NCI-H1105 treated with DMSO at 0.1 percent for 48 hours (cell line): ENCODE measurements at places on chromosomes 2 and 18.

GRCh38 chr18:55488473-55488872, 99.5 kb downstream of the TCF4 start:
- DNase-seq, result no peak

GRCh38 chr2:189118386-189118785, 61.2 kb downstream of the COL5A2 start:
- no peak for DNase-seq

- DNase-seq, result no peak
Measured at GRCh38 chr2:240196716-240197461, 56.4 kb upstream of the OTOS start.

- no peak for DNase-seq
Measured at GRCh38 chr2:46510598-46511177, 31.3 kb downstream of the TMEM247 start.

- DNase-seq, result no peak
Measured at GRCh38 chr2:119222213-119222612, 1.4 kb upstream of the STEAP3 start.

DNA sequence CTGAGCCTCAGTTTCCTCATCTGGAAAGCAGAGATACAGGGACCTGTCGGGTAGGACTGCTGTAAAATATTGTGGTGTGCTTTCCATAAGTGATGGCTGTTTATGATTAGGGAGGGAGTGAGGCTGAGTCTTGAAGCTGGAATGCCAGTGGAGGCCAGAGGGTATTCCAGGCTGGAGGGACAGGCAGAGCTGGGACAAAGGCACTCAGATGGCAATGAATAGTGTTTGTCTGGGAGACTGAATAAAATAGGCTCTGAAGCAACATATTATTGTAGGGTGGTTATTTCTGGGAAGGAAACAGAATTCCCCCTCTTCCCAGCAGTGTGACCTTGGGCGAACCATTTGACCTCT, 120.7 kb downstream of the INHBB start:
- DNase-seq, result no peak

DNA sequence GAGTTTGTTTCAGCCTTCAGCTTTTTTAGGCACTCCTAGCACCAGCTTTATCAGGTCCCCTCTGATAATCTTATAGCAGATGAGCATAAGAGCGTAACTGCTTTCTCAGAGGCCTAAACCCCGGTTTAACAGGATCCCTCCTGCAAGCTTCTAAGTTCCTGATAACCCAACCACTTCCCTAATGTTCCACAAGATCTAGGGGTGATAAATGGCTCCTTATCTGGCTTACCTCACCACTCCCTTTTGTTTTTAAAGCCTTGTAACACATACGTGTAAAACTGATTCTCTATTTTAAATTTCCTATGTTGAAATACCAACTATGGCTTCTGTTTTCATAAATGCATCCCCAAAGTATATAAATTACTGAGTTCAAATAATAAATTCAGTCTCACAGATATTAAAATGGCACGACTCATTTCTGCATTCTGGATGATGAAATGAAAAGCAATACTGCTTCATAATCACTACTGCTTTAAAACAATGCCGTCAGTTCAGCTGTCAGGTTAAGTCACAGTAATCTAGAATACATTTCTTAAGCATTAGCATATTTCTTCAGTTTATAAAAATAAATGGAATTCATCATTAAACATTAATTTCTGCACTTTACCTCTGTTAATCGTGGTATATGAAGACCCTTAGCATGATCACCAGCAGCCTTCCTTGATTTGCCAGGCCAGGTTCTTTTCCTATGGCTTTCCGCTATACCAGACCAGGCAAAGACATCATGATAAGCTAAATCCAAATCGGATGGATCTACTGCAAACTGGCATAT, 126.3 kb downstream of the C2orf74 start:
- DNase-seq, result no peak

GRCh38 chr18:55479656-55480420, 108.2 kb downstream of the TCF4 start:
- DNase-seq, result no peak

DNA sequence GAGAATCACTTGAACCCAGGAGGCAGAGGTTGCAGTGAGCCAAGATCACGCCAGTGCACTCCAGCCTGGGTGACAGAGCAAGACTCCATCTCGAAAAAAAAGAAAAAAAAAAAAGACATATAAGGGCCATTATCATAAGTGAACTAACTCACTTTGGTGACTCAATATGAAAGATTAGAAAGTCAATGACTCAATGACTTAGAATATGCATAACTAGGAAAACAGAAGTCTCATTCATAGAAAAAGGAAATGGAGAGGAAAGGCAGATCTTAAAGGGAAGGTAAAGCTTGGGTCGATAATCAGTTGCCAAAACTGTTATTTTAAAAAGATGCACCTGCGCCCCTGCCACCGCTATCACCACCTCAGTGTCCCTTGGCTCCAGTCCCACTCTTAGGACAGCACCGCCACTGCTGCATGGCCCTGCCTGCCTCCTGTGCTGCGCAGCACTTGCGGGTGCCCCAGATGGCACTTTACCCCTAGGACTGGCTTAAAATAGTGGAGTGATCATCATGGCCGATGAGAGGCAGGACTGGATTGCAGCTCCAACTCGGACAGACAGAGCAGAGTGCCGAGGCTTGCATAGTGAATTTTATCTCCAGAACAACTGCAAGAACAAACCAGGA, 54.7 kb downstream of the INO80D start:
- no peak for DNase-seq

DNA sequence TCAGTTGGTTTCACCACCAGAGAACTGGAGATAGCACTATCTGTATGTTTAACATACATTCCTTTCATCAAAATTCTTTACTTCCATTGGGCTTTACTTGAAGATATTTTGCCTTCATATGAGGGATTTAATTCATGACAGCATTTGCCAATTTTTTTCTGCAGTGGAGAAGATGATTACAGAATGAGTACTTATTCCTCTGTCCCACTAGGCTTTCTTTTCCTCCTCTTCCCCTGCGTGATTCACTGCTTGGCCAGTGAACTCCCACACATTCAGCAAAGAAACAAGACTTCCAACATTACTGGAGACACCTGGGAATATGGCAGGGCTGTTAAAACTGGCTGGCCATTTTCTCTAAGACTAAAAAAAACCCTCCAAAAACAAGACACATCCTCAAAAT, 425.8 kb upstream of the KCNH7 start:
- DNase-seq, result no peak

DNA sequence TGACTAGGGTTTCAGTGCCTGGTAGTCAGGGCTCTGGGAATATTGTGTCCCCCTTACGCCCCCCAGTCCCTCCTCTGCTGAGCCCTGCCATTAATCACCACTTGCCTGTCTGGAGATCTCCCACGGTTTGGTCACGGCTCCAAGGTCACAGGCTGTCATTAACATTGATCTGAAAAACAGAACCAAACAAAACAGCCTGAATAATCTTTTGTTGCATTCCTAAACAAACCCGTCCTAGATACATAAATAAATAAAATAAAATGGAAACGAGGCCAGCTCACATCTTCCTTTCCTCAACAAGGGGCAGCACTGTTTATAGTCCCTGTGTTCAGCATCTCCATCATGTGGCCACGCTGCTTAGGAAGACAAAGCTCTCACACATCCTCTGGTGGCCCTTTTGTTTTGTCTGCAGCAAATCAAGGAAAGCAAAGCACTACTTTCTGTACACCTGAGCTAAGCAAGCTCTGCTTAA, 282.8 kb downstream of the AGPS start:
- no peak for DNase-seq

- DNase-seq, result no peak
Measured at GRCh38 chr2:133416146-133416545, 152.1 kb downstream of the NCKAP5 start.

GRCh38 chr2:57396355-57397098, 650.1 kb upstream of the VRK2 start:
- no peak for DNase-seq

DNA sequence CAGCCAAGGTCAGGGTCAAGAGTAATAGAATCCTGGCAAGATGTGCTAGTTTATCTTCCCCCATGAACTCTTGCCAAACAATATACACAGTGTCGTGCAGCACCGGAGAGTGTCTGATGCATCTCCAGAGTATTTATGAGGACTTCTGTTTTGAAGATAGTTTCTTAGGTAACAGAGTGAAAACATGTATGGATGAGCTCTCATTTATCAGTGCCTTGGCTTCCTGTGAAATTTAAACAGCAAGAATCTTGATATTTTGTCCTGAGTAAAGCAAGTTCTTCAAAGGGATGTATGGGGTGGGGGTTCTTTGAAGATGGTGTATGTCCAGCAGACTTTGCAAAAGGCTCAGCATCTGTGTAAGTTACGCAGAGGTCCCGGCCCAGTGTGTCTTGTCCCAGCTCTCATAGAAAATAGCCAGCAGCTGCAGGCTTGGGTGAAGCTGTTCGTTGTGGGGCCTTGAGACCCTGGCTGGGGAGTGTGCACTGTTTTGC, 361.0 kb upstream of the NT5C1B start:
- no peak for DNase-seq

DNA sequence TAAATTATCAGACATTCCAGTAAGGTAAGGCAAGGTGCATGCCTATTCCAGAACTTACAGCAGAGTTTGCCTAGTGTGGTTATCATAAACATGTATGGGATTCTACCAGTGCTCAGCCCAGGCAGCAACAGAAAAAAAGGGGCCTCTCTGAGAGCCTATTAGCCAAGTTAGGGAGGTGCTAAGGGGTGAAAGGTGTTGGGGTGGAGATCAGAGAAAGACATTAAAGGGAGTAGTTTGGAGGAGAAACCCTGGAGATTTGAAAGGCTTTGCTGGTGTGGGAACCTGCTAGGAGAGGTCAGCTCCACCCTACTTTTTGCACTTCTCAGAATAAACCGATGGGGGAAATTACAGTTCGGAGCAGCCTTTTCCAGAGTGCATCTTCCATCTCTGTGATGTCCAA, 2.9 kb downstream of the ARPC2 start:
- DNase-seq, result no peak

DNA sequence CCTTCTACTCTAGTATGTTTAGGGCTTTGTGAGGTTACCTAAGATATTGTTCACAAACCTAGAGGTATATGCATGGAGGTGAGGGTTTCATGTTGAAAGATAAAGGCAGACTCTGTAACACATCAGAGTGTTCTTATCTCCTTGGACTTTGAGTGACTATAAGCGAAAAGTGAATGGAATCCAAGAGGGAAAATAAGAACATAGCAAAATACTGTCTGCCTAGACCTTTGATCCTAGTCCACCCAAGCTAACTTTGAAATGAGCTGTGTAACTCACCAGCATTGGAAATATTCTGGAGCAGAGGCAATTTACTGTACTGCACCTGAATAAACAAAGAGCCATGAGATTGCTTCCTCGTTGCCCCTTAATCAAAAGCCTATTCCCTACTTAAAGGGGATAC, 28.2 kb upstream of the GALNT1 start:
- no peak for DNase-seq

GRCh38 chr2:228938629-228939028, 332.5 kb downstream of the PID1 start:
- no peak for DNase-seq

DNA sequence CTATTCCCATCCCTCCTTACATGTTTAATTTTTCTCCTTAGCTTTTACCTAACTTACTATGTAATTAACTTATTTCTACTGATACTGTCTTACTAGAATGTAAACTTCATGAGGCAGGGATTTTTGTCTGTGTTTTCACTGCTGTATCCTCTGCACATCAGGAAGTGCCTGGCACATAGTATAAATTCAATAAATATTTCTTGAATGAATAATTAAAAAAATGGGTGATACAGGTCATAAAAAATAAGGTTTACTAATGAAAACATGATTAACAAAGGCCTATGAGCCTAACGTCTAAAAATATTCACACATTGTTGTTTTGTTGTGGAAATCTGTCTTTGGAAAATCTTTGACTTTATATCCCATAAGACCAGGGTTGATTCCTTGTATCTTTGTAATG, 4.5 kb downstream of the RBKS start:
- DNase-seq, result no peak

GRCh38 chr2:206693399-206694137, 24.6 kb downstream of the DYTN start:
- DNase-seq, result peak; percentile 67

GRCh38 chr2:171315781-171316180, 118.0 kb downstream of the METTL8 start:
- no peak for DNase-seq

DNA sequence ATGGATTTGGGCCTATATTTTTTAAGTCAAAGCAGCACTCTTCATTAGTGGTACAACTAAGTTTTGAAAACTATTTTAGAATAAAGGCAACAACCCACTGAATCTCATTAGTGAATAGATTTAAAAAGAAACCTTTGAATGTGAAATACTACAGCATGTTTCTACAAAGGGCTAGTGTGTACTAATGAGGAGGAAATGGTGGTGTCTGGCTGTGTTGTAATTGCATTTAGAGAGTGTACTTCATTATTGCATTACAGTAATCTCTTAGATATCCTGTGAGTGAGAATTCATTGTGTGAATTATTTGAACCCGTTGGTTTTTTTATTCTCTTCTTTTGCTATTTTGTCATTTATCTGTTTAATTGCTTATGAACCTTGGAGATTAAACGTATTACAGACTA, 575.4 kb upstream of the FAM98A start:
- no peak for DNase-seq

GRCh38 chr2:20443276-20443920, 3.5 kb upstream of the RHOB start:
- DNase-seq, result peak; percentile 22

- DNase-seq, result no peak
Measured at GRCh38 chr2:225494100-225494459, 94.6 kb downstream of the NYAP2 start.

DNA sequence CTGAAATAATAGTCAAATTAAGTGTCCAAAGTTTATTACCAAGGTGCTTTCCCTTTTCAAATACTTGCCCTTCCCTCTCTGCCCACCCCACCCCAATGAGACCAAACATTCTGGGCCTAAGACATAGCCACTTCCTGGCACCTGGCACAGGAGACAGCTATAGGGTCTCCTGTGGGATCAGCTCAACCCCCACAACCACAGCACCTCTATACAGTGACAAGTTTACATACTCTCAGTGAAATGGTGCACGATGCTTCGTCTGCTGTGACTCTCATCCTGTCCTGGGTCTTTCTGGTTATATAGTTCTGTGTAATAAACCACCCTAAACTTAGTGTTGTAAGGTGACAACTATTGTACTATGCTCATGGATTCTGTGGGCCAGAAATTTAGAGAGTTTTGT, 466.2 kb downstream of the FBXO15 start:
- no peak for DNase-seq

DNA sequence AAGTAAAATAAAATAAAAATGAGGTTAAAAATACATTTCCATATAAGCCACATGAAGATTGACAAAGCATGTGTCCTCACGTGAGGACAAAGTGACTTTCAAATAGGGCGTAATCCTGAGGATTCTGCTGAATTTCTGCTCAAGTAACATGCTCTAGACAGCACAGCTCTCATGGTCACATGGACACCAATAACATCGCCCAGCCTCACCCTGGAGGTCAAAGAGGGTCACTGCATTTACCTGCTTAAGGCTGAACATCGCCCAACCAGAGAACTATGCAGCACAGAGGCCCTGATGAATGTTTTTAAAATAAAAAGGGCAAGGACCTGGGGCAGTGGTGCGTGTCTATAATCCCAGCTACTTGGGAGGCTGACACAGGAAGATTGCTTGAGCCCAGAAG, 30.2 kb downstream of the TGFBRAP1 start:
- DNase-seq, result no peak
